ENCODE measurements at places on chromosomes 7 and 10. TPM values are rescaled to one million over a fixed set of nuclear protein-coding genes. Genes with fewer than 3 reads are reported as not detected.

OPALIN gene
- not detected for total RNA-seq

RSPH10B2 gene
- not detected for total RNA-seq

ZNF488 gene
- total RNA-seq, result 0.47 TPM

INHBA gene
- total RNA-seq, result 12.3 TPM

DKK1 gene
- 95.7 TPM for total RNA-seq

LSM5 gene
- 15.4 TPM for total RNA-seq

TMEM213 gene
- total RNA-seq, result not detected

ZC3HAV1L gene
- 21.4 TPM for total RNA-seq

PON3 gene
- 4.0 TPM for total RNA-seq

ARL4A gene
- 26.7 TPM for total RNA-seq

GIMAP1 gene
- total RNA-seq, result not detected

Measured in pericardium fibroblast (primary cell).